ENCODE measurements at places on chromosomes 4 and X.

DNA sequence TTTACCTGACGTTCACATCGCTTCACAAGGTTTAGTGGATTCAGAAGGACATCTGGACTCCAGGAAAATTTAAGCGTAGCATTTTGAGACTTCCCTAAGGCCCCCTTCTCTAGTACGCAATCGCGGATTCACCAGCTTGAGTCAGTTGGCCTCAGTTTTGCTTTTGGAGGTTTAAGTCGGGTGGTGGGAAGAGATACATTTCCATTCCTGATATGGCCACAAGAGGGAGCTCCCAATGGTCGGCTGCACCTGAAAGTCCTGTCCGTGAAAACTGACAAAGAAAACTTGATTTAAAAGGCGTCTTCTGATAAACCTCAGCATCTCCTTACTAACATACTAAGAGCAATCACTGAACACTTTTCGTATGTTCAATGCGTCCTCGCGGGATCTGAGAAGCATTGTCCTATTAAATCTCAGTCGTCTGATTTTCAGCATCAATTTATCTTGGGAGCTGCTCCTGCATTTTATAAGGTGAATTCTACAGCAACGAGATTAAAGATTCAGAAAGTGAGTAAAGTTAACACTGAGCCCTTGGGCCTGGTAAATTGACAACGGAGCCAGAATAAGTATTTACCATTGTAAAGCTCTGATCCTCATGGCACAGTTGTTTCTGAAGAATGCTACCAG, 50.6 kb downstream of the LGI2 start:
- no peak for DNase-seq

GRCh38 chrX:124534536-124534935, 188.2 kb downstream of the SH2D1A start:
- DNase-seq = no peak

DNA sequence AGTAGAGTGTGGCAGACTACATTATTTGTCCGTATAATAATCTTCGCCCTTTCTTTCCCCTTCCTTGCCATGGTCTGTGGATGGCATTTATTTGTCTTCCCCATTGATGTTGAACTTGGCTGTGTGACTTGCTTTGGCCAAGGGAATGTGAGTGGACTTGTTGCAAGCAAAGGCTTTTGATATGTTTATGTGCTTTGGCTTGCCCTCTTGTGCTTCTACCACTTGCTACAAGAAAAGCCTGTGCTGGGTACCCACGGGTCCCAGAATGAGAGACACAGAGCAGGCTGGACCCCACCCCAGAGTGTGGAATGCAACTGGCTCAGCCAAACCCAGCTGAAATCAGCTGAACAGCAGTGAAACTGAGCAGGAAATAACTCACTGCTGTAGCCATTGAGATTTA, 63.0 kb downstream of the FAM184B start:
- DNase-seq = no peak

DNA sequence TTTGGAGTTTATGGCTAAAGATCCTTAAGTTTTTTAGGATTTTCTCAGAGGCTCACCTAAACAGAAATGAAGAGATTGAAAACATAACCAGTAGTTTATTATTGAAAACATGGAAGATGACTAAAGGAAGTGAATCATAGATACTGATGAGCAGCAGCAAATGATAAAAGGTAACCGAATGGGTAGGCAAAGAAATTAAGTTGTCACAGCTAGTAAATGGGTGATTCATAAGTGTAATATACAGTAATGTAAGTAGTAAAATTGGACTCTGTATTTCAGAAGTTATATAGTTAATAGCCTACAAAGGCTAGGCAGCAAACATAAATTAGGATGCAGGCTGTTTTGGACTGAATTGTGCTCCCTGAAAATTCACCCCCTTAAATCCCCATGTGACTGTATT, 59.0 kb upstream of the ADGRA3 start:
- no peak for DNase-seq

- no peak for DNase-seq
Observed at GRCh38 chrX:43682726-43683125, 26.6 kb downstream of the MAOA start.

- no peak for DNase-seq
Observed at GRCh38 chr4:75511841-75512240, 2.4 kb downstream of the RCHY1 start.

DNA sequence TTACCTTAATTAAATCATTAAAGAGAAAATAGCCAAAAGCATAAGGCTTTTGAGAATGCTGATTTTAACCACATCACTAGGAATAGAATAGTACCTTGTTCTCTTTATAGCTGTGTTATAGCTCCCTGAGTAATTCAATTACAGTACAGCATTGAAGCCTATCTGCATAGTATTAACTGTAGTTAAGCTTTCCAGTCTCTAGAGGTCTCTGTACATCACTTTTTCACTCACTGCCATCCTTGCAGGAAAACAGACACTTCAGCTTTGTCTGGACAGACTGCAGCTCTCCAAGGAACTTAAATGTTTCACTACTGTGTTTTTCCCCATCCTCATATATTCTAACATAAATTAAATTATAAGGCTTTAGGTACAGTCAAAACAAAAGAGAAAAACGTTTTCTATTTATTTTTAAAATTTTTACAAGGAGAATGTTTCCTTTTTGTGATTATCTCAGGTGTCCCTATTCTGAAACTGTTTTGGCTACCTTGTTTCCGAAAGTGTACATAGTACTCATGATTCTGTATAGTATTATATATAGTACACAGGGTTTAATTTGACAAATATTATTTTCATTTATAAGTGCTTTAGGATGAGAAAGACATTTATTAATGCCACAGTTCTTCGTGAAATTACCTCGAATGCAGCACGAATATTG, 407.9 kb downstream of the PCDH18 start:
- DNase-seq = no peak

DNA sequence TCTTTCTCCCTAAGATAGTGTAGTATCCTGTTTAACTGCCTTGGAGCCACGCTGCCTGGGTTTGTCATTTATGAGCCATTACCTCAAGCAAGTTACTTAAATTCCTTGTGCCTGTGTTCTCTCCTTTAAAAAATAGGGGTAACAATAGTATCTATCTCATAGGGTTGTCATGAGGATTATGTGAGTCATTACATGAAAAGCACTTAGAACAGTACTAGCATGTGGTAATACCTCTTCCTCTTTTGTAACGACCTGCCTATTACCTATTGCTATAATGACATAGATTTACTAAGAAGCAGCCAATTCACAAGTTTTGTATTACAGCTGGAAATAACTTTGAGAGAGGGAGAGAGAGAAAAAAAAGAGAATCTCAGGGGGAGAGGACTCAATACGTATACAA, 834.7 kb downstream of the RAPGEF2 start:
- DNase-seq = no peak

DNA sequence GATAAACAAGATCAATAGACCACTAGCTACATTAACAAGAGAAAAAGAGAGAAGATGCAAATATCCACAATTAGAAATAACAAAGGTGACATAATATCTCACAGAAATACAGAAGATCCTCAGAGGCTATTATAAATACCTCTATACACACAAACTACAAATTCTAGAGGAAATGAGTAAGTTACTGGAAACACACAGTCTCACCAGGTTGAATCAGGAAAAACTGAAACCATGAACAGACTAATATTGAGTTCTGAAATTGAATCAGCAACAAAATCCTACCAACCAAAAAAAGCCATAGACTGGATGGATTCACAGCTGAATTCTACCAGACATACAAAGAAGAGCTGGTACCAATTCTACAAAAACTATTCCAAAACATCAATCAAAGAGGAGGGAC, 211.8 kb upstream of the CPEB2 start:
- DNase-seq = no peak

DNA sequence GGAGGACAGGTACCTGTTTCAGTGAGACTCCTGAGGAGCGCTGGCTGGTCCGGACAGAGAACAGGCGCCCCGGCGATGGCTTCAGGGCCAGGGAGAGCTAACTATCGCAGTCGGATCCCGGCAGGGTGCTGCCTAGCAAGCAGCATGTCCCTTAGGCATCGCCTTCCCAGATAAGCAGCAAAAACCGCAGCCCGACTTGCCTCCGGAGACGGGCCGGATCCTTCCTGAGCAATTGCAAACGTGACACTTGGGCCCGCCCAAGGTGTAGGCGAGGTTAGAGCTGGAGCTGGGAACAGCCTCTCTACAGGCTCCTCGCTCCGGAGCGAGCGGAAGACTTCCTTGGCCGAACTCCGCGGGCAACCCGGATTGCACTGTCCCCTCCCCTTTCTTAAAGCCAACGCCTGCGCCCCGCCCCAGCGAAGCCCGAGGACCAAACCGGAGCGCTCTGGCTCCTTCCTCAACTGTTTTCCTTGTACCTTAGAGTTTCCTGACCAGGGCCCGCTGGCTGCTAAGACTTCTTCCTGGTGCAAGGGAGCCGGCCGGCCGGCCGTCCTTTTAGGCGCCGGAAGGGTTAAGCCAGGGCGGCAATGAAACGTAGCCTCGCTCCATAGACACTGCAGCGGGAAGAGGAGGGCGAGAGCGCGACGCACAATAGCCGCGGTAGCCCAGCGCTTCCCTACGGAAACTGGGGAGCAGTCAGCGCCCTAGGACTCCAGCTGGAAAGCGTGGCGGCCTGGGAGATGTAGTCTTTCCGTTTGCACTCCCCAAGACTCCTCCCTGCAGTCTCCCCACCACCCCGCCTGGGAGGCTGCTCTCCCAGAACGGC, at the start of gene OPHN1:
Gene OPHN1, minus strand, starts transcription at position 341 of the 826 bp plus-strand sequence. CDS start 475 bp downstream, outside the sequence.
- peak; percentile 9 for DNase-seq

GRCh38 chr4:186839122-186840037, 115.7 kb upstream of the FAT1 start:
- no peak for DNase-seq

- DNase-seq = no peak
Observed at GRCh38 chr4:123506011-123506695, 109.6 kb downstream of the SPRY1 start.

DNA sequence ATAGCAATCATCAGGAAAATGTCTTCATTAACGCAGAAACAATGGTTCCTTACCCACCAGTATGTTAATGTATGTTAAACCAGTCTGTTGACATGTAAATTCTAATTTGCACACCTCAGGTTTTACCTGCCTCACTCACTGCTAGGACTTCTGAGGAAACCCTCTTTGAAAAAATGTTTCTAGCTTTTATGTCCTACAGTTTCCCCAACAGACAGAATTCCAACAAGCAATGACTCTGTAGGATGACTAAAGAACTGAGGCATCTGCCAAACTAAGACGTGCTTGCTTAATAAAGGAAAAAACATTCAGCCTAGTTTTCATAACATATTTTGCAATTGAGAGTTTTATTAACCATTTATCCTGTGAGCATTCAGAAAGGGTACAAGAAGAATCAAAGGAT, 20.6 kb upstream of the SOX3 start:
- no peak for DNase-seq

GRCh38 chr4:169492436-169493163, 119.8 kb downstream of the NEK1 start:
- no peak for DNase-seq

DNA sequence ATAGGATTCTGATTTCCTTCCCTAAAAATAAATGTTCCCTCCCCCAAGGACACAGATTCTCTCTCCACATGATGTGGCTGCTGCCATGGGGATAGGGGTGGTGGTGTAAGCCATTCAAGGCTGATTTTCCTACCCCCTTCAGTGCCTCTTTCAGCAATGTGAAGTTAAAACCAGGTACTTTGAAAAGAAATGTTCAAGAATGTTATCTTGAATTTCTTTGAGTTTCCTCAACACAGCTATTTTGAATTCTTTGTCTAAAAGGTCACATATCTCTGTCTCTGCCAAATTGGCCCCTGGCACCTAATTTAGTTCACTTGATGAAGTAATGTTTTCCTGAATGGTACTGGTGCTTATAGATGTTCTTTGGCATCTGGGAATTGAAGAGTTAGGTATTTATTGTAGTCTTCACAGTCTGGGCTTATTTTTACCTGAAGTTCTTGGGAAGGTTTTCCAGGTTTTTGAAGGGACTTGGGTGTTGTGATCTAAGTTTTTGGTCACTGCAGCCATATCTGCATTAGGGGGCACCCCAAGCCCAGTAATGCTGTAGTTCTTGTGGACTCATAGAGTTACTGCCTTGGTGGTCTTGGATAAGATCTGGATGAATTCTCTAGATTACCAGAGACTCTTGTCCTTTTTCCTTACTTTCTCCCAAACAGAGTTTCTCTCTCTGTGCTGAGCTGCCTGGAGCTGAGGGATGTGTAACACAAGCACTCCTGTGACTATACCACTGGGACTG, 7.6 kb upstream of the DIPK2B start:
- no peak for DNase-seq

GRCh38 chr4:23822181-23822580, 67.7 kb downstream of the PPARGC1A start:
- no peak for DNase-seq

DNA sequence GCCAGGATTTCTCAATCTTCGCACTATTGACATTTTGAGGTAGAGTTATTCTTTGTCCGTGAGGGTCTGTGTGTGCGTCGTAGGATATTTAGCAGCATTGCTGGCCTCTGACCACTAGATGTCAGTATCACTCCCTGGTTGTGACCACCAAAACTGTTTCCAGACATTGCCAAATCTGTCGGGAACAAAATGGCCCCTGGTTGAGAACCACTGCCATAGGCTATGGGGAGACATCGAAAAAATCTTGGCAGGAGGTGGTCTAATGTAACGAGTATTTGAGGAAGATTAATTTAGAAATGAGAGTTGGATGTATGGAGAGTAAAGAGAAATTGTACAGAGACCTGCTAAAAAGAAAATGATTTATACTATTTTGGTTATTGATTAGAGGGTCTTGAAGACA, 108.4 kb downstream of the DOCK11 start:
- DNase-seq = no peak

GRCh38 chr4:163395055-163395454, 51.4 kb downstream of the NPY5R start:
- no peak for DNase-seq

GRCh38 chr4:174549721-174550120, 27.4 kb upstream of the HPGD start:
- DNase-seq = no peak

GRCh38 chr4:48445704-48446103, 37.4 kb upstream of the SLC10A4 start:
- no peak for DNase-seq

- no peak for DNase-seq
Observed at GRCh38 chrX:136221851-136222513, 29.2 kb downstream of the MAP7D3 start.

DNA sequence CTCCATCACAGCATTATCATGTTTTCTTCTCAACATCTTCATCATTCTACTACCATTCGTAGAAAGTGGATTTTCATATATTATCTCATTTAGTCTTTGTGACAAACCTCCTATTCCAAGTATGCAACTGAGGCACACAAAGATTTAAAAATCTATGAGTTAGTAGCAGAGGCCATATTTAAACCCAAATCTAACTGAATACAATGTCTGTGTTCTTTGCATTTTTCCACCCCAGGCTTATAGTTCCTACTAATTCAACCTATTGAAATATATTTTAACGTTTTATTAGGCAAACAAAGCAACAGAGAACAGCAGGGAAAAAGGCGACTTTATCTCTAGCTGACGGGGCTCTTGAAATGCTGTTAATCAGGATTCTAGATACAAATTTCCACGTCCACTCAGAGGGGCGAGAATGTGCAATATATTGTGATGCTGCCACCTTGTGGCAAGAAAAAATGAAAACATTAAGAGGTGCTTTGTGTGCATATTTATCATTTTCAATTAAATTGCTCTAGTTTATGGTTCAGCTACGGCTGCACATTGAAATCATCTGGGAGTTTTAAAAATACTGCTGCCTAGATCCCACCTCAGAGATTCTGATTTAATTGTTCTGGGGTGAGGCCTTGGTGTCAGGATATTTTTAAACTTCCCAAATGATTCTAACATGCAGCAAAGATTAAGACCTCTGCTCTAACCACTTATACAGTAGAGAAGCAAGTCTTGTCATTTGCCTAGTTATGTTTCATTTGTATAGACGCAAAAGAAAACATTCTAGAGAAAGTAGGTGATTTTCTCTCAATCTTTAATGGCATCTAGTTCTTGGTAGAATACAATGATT, 315.9 kb downstream of the MAPK10 start:
- no peak for DNase-seq
